ENCODE measurements at places on chromosomes 12 and 14.

DNA sequence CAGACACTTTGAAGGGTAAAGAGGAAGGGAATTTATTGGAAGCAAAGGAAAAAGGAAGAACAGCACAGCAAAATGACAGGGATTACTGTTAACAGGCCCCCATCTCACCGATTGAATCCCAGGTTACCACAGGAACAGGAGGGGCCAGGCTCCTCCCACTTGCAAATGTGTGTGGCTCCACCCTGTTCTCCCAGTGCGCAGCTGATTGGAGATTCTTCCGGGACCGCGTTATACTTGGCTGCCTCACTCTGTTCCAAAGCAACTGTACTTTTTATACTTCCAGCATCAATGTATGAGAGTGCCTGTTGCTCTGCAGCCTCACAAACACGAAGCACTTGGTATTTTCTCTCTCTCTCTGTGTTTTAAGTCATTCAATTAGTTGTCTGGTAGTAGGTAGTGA, 273.6 kb upstream of the MDGA2 start:
- no peak for DNase-seq

DNA sequence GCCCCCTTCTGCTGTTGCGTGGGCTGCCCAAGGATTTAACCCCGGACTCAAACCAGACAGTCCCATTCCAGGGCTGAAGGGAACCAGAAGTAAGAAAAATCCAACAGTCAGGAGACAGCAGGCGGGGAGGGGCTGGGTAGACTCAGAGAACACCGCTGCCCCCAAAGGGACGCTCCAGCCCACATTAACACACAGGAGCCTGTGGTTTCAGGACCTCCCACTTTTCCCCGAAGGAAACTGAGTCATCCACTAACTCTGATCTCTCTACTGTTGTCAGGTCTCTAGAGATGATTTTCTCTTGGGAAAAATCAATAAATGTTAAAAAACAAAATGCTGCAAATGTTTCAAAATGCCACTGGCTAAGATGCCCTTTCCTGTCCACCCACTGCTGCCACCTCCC, 41.6 kb downstream of the FBXO21 start:
- no peak for DNase-seq

GRCh38 chr12:13588574-13588973, 392.0 kb downstream of the EMP1 start:
- no peak for DNase-seq

DNA sequence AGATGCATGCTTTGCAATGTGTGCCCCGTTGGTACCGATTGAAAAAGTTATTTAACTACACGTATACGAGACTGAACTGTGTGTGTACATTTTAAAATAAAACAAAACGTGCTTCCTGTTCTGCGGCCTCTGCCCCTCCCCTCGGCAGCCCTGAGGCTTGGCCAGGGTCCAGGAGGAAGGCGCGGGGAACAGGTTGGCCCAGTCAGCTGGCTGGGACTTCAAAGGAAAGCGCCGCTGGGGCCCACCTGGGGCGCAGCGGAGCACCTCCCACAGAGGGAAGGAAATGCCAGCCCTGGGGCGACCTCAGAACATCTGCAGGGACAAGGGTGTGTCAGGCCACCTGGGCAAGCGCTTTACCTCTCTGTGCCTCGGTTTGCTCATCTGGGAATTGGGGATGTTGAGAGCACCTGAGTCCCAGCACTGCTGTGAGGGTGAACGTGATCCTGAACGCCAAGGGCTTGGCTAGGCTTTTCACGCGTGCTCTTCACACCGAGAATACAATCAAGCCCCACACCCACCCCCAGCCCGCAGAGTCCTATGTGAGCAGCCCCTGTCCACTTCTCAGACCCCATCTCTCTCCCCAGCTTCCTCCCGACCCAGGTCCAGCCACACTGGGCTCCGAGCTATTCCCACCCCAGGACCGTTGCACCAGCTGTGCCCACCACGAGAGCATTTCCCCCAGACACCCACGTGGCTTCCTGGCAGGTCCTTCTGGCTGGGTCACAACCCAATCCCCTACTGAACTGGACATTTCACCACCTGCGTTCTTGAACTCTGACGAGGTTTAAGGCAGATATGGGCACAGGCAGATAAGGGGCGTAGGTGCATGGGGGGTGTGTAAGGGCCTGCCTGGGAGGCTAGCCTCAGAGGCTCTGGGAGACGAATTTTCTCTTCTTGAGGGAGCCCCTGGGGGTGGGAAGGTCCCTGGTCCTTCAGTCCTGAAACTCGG, 41.9 kb upstream of the NCOR2 start:
- peak; percentile 83 for DNase-seq

GRCh38 chr12:100234591-100235304, 32.1 kb downstream of the DEPDC4 start:
- peak; percentile 29 for DNase-seq

DNA sequence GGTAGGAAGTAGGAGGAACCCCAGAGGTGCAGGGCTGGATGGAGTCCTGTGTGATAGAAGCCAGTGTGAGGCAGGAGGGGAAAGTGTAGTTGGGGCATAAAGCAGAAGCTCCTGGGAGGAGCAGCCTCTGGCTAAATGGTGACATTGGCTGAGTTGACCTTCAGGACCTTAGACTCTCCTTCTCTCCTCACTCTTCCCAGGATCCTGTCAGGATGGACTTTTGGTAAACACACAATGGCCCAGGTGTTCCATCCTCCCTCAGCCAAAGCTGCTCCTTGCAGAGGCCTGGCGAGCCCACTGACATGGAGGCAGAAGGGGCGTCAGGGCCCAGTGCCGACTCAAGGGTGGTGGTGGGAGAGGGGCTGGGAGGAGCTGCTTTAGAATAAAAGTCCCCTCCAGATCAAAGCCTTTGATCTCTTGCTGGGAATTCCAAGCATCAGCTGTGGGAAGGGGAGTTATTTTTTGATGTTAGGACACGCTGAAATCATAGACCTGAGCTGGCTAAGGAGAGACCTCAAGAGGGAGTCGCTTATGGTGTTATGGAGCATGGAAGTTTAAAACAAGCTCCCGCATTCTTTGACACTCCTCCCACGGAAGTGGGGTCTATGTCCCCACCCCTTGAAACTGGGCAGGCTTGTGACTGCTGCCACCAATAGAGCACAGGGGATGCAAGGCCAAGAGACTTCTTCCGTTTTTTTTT, 44.1 kb downstream of the SMIM41 start:
- DNase-seq = no peak

DNA sequence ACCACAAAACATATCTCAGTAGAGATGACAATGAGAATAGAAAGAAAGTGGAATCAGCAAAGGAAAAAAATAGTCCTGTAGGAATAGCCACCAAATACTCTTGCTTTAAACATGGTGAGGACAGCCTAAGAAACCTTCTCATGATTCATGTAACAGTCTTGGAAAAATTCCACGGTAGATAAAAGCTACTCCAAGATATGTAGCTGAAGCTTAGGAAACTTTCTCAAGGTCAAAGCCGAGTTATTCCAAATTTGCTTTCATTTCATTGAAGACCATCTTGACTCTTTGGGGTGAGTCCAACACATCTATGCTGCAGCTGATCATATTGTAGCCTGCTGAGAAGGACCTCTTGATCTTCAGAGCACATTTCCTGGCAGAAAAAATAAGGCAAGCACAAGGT, 157.6 kb downstream of the PAH start:
- DNase-seq = no peak

DNA sequence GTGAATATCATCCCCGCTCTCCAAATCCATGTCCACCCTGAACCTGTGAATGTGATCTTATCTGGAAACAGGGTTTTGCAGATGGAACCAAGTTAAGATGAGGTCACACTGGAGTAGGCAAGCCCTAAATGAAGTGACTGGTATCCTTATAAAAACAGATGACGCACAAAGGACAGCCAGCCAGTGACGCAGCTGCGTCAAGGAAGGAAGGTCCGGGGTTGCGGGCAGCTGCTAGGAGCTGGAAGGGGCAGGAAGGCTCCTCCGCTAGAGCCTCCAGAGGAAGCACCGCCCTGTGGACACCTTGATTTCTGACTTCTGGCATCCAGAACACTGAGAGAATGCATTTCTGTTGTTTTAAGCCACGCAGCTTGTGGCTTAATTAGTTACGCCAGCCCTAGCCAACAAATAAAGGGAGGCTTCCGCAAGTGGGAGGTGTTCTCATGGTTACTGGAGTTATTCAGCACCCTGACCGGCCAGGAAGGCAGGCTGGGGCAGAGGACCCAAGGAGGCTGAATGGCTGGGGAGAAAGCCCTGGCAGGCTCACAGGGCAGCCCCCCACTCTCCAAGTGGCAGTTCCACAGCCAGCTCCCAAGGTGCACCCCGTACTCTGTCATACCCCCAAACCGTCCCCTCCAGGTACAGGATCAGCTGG, 127.6 kb upstream of the NCOR2 start:
- DNase-seq = no peak

GRCh38 chr14:104087505-104087904, 2.0 kb downstream of the ASPG start:
- DNase-seq = no peak

GRCh38 chr12:112879191-112879705, 27.5 kb upstream of the OAS1 start:
- DNase-seq = no peak

GRCh38 chr12:27057543-27057942, 24.8 kb downstream of the C12orf71 start:
- DNase-seq = no peak

DNA sequence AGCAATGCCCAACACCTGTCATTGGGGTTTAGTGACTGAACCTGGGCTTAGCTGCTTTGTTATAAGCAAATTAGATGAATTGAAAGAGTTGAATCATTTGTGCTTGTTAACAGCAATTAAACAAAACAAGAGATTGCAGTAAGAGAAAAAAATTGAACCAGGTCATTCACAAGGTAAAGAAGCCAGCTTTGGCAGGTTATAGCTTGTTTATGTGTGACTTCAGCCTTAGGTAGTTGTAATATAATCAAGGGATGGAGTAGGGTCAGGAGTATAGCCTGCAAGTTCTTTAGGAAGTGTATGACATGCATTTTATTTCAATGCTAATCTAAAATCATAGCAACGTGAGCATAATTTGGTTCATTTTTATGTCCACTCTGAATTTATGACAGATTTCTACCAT, 63.4 kb upstream of the PLEKHG3 start:
- DNase-seq = no peak

DNA sequence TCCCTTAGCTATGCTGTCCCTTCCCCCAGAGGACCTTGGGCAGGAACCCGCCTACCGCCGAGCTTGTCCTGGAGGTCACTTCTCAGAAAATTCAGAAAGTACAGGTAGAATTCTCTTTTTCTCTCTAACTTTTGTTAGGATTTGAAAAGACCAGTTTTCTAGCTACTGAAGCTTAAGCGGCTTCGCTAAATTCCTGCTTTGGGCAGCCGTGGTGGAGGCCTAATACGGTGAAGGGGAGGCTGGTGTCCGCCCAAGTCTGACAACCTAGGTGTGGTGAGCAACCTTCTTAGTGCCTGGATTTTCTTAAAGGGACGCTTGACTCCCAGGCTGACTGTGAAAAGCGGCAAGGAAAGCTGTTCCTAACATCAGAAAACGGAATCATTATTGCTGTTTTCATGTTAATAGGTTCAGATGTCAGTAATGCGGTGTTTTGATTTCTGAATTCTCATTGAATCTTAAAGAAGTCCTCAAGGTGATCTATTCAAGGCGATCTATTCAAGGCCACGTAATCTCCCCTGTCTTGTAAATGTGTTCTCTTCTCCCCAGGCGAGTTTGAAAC, 835 bp downstream of the FGD4 start:
- DNase-seq = no peak

GRCh38 chr12:126681676-126682075, 1585.3 kb upstream of the TMEM132C start:
- no peak for DNase-seq

GRCh38 chr12:51432921-51433320, 8.3 kb downstream of the SLC4A8 start:
- no peak for DNase-seq

GRCh38 chr12:34022079-34022830, at the start of gene ALG10:
ALG10 (plus strand) TSS chr12:34022496; CDS start chr12:34022600, 104 bp downstream.
- DNase-seq = peak; percentile 97

DNA sequence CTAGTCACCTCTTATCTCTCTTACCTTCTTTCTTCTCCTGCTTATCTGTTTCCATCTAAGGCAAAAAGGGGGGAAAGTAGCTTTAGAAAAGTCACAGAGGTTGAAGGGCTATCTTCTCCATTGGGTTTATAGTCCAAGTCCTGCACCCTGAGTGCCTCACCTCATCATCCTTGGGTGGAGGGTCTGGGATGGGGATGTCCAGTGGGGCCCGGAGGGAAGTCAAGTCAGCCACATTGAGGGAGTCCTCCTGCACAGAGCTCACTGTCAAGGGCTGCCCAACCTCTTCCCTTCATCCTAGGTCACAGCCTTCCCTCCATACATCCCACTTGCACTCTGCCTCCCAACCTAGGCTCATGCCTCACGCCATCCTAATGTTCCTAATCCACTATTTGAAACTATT, 1.2 kb downstream of the PSME2 start:
- DNase-seq = no peak

- no peak for DNase-seq
Measured at GRCh38 chr14:43525658-43526057, 981.4 kb downstream of the FSCB start.

DNA sequence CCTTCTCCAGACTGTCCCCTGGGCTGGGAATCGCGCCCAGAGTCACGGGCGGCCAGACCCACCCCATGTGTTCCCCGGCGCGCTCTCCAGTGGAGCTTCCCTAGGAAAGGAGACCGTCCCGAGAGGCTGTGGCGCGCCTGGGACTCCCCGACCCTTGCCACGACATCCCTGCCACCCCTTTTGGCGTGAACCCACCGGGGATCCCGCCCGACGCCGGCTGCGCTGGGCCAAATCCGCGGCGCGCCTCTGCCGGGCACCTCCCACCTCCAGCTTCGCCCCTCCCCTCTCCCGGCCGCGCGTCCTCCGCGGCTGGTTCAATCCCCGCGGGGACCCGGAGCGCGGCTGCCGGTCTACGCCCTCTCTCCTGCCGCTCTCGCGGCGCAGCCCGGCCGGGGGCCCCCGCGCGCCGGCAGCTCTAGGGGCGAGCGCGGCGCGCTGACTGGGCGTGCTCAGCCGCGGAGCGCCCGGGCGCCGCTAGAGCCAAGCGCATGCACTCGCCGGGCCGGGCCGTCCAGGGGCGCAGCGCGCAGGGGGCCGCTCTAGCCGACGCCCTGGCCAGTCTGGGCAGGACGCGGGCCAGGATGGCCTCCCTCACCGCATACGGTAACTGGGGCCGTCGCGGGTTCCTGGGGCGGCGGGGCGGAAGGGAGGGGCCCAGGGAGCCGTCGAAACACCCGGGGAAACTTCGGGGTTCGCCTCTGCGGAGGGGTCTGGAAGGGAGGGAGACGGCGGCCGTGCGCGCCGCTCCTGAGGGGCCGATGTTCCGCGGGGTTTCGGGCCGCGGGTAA, 77.4 kb upstream of the ANO4 start:
- DNase-seq = no peak

- DNase-seq = peak; percentile 13
Measured at GRCh38 chr14:104246401-104247335, 108.3 kb downstream of the KIF26A start.

DNA sequence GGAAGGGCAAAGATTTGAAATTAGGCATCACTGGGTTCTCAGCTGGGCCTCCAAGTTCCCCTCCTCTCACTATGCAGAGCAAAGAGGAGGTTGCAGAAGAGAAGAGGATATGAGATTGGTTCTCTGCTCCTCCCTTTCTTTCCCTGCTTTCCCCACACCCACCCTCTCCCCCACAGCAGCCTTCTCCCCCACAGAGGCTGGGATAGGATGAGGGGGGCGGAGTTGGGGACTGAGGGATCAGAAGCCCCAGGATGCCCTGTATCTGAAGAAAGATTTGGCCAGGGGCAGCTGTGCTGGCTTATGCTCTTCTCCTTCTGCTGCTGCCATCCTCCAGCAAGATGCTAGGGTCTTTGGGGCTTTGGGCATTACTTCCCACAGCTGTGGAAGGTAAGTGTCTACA, at the start of gene AMHR2:
Gene AMHR2 (plus strand): TSS at position 259 of the 400 bp plus-strand sequence. CDS start 80 bp downstream, at position 339.
- DNase-seq = no peak
